AG04450 (cell line): ENCODE measurements at places on chromosomes 1 and 21. TPM values are rescaled to one million over a fixed set of nuclear protein-coding genes. Genes with fewer than 3 reads are reported as not detected.

DNA sequence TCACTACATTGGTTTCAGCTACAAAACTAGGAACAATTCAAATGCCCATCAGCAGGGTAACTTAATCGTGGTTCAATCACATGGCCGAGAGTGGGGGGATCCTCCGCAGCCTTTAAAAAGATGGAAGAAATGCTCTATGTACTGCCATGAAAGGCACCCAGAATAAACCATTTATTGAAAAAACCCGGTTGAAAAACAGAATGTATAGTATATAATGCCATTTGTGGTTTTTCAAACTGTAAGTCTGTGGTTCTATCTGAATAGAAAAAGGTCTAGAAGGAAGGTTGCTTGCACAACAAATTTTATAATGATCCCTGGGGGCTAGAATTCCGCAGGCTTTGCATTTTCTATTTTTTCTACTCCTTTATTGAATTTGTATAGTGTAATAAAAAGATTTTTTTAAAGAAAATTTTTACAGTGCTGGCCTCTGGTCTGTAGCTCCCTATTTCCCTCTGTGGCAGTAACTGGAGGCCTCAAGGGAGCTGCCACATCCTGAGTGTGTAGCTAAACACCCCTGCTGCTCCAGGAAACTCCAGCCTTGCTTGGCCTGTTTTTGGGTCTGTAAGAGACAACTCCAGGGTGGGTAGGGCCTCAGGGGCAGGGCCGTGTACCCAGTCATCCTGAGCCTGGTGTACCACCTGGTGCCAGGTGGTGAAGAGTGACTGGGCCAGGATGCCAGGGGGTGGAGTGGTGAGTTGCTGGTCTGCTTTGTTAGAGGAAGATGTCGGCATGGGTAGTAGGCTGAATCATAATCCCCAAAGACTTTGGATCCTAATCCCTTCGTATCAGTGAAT, 51.5 kb upstream of the EPS8L3 start:
- DNase-seq: no peak

DNA sequence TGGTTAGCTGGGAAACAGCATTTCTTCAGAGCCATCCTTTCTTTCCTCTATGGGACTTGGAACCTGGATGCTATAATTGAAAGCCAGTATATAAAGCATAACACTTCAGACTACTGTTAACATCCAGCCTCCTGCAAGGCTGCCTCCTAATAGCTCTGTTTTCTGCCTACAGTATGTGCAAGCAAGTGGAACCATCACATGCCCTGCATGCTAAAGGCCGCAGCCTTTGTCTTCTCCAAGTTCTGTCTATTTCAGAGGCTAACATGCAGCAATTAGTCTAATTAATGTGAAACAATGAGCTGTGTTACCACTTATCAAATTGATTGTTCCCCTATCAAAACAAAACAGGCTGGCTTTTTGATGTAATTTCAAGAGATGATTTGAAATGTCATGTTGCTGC, 82.7 kb upstream of the ESRRG start:
- DNase-seq: no peak

GRCh38 chr1:12397462-12398450, 167.9 kb downstream of the VPS13D start:
- DNase-seq: no peak

DNA sequence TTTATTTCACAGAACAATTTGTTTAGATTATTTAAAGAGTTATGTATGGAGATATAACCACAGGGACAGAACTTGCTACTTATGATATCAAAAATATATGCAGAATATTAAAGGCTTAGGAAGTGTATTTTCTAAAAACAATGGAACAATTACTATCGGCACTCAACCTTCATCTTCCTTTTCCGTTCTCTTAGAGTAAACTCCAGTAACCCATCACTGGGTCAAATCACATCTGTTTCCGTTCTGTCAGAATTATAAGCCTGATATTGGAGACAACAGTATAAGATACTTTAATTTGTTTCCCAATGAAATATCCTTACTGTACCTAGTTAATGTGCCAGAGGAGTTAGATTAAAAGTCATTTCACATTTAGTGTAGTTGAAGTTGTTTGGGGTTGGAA, 32.2 kb downstream of the DTL start:
- DNase-seq: no peak

- DNase-seq: no peak
Measured at GRCh38 chr1:162178432-162178831, 108.9 kb downstream of the NOS1AP start.

- DNase-seq: no peak
Measured at GRCh38 chr21:31624181-31624580, 35.3 kb upstream of the SOD1 start.

- DNase-seq: no peak
Measured at GRCh38 chr1:232923739-232924386, 26.5 kb upstream of the NTPCR start.

DNA sequence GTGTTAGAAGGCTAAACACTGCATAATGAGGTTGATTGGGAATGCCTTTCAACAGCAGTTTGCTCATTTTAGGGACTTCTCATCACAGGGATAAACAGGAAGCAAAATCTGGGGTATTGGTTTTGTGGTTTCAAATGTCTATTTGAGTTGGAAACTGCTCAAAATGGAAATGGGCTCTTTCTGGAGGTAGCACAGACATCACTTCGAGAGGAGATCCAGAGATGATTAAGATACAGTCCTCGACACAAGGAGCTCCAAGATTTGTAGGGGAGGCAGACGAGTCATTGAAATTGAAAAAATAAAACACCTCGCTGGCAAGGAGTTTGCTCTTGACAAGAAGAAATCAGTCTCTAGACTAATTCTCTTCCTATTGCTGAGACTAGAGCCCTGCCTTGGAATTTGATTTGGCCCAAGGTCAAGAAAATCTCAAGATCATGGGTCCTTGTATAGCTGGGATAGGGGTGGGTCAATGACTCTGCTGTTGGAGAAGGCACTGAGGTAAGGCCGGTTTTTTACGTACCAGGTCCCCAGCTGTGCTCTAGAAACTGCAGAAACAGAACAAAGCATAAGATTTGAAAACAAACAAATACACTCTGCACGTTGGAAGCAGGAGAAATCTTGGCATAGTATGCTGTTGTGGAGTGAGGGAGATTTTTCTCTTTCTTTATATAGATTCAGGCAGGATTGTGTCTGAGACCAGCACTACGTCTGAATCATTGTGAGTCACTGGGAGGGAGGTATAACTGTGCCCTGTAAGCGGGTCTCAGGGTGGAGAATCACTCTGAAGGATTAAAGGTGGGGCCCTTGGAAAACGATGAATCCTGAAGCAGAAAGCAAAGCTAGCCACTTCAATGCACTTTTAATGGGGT, 17.7 kb upstream of the KLHDC8A start:
- DNase-seq: no peak

DNA sequence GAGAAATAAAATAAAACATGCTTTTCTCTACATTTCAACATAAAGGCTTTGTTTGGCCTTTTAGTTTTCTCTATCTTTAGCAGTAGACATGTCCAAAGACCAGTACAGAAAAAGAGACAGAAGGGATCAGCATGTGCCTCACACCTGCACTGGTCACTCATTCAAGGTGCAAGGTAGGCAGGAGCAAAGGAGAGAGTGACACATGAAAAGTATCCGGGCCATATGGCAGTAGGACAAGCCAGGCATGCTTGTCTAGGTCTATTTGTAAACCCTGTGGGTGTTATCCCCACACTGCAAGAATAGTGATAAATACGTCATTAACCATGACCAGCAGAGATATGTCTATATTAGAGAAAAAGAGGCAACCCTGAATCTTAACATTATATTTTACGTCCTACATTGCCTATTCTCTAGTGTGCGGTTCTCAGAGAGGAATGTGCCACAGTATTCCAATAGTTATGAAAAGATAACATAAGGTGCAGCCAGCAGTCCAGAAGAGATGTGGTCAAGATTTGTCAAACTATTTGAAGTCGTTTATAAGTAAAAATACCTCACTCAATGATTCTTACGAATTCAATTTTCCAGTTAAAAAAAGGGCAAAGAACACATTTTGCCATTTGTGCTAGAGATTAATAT, 32.1 kb downstream of the PRRX1 start:
- no peak for DNase-seq

DNA sequence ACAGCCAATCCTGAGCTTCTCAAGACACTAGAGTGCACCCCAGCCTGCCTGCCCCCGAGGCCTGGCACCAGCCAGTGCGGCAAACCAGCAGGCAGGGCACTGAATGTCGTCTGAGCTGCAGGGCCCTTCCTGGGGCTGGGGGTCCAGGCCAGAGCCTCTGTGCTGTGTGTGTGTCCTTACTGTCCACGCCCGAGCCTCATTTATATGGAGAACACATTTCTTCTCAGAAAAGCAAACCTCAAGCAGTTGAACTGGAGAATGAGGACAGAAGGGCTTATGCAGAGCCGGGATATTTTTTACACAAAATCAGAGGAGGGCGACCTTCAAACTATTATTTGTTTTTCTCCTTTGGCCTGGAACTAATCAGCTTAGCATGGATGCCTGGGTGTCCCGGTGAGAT, 52.7 kb downstream of the POFUT2 start:
- no peak for DNase-seq

DNA sequence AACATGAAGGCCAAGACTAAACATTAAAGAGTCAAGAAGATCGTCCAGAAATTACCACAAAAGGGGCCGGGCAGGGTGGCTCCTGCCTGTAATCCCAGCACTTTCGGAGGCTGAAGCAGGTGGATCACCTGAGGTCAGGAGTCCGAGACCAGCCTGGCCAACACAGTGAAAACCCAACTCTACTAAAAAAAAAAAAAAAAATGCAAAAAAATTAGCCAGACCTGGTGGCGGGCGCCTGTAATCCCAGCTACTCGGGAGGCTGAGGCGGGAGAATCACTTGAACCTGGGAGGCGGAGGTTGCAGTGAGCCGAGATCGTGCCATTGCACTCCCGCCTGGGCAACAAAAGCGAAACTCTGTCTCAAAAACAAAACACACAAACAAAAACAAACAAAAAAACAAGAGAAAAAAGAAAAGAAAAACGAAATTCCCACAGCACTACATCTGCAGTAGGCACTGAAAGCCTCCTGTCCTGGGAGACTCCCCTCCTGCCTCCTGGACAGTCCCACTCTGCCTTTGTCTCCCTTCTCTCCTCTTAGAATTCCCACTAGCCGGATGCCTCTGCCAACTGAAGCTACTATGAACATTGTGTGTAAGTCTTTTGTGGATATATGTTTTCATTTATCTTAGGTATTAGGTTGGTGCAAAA, 17.7 kb upstream of the RIPK4 start:
- DNase-seq: no peak

- DNase-seq: no peak
Measured at GRCh38 chr21:32578107-32578691, 7.1 kb downstream of the TCP10L start.

DNA sequence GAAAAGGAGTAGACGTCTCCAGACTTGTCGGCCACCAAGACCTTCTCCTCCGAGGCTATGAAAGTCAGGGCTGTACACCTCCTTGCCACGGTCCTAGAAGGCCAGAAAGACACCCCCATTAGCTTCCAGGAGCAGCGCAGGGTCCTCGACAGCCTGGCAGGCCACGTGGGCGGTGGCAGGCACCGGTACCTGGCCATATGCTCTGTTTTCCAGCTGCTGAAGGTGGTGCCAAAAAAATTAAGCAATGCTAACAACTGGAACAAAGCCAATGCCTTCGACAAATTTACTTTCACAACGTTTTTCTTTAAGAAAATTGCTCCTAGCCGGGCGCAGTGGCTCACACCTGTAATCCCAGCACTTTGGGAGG, 15.9 kb downstream of the WDR4 start:
- no peak for DNase-seq

- DNase-seq: no peak
Measured at GRCh38 chr1:45929257-45929687, 125.9 kb downstream of the MAST2 start.

DNA sequence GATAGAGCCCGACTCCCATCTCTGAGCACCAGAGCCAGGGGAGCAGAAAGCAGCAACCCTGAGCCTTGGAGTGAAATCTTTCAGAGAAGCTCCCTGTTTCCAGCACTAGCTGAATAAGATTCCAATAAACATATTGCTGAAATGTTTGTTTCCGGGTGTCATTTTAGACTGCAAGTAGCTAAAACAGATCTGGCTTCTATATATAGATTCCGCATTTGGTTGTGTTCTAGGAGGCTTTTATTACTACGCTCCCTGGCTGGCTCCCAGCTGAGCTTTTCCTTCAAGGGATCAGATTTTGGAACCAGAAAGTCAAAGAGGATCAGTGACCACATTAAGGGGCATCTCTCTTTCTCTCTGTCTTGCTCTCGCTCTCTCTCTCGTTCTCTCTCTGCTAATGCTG, 88.2 kb downstream of the PAPPA2 start:
- no peak for DNase-seq

DNA sequence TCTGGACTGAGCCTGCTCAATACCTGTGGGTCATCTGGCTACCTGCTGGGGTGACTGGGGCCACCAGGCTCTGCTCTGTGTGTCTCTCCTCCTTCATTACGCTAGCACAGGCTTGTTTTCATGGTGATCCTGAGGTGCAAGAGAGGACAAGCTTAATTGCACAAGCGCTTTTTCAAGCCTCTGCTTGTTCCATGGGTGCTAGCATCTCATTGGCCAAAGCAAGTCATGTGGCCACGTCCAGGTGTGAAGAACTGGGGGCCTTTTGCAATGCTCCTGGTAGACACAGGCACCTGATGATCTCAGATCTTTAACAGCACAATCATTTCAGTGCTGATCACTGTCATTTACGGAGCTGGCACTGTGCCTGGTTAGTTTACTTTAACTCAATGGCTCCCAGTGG, 114.6 kb downstream of the KAZN start:
- DNase-seq: no peak

GRCh38 chr1:20322825-20323612, 32.3 kb downstream of the VWA5B1 start:
- no peak for DNase-seq

GRCh38 chr1:233295237-233295974, at the start of gene PCNX2:
Gene PCNX2, minus strand, starts transcription at chr1:233295725. Its CDS starts 247 bp downstream, at chr1:233295478.
- peak; percentile 13 for DNase-seq

DNA sequence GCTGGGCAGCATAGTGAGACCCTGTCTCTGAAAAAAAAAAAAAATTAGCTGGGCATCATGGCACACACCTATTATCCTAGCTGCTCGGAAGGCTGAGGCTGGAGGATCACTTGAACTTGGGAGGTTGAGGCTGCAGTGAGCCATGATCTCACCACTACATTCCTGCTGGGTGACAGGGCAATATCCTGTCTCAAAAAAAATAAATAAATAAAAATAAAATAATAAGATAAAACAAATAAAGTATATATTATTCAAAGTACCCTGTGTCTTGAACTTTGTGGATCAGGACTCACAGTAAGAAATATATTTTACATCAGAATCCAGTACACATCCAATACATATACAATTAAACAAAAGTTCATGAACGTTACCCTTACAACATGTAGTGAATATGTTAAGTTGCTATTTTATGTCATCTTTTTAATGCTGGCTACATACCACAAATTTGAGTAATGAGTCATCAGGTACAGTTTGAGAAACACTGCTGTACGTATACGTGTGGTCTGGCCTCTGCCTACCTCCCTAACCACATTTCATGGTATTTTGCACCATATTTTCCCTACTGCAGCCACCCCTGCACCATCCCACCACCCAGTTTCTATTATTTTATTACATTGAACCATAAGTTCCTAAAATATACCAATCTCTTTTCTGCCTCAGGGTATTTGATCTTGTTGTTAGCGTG, 4.4 kb downstream of the NME7 start:
- DNase-seq: peak; percentile 71

Gene SPRR2G
- polyA plus RNA-seq: not detected in 2 replicates

Gene NMNAT2
- 0.16 and 0.19 TPM in 2 replicates for polyA plus RNA-seq

Gene SELENBP1
- polyA plus RNA-seq: 85.0 and 102 TPM in 2 replicates

Gene SPOCD1
- polyA plus RNA-seq: 78.8 and 98.5 TPM in 2 replicates

Gene HES4
- 0.68 and 0.76 TPM in 2 replicates for polyA plus RNA-seq

Gene FCRL5
- polyA plus RNA-seq: not detected in 2 replicates
